ENCODE measurements at places on chromosomes 6 and 20. TPM values are rescaled to one million over a fixed set of nuclear protein-coding genes. Genes with fewer than 3 reads are reported as not detected.

The SIRT5 gene
- total RNA-seq, result 10.7 TPM

The WFDC10B gene
- total RNA-seq, result not detected

The SH3BGRL2 gene
- 0.64 TPM for total RNA-seq

GRCh38 chr6:130009146-130009545 is 9.2 kb upstream of the L3MBTL3 start:
- no peaks in the 10 kb centered on the region for H3K27me3 ChIP-seq
- no peaks in the 10 kb centered on the region for H3K36me3 ChIP-seq
- DNase-seq, result no peak
- no peak overlapping the region for H3K4me3 ChIP-seq

GRCh38 chr20:39338469-39339376 is 376.6 kb downstream of the DHX35 start:
- H3K36me3 ChIP-seq, result no peaks in the 10 kb centered on the region
- no peak for DNase-seq
- H3K4me1 ChIP-seq, result no peaks in the 10 kb centered on the region
- no peaks in the 10 kb centered on the region for H3K27me3 ChIP-seq
- H3K27ac ChIP-seq, result no peak overlapping the region
- no peak overlapping the region for H3K4me3 ChIP-seq

The AKAP7 gene
- total RNA-seq, result 4.3 TPM

- H3K4me1 ChIP-seq, result no peaks in the 10 kb centered on the region
- peaks cover 3% of the 10 kb centered on the region for H3K27me3 ChIP-seq
- DNase-seq, result no peak
- no peak overlapping the region for H3K4me3 ChIP-seq
- no peak overlapping the region for H3K27ac ChIP-seq
- no peaks in the 10 kb centered on the region for H3K36me3 ChIP-seq
Measured at GRCh38 chr20:20148779-20149178, 96.4 kb downstream of the CFAP61 start.

- DNase-seq, result no peak
- no peaks in the 10 kb centered on the region for H3K36me3 ChIP-seq
- no peak overlapping the region for H3K27ac ChIP-seq
- no peaks in the 10 kb centered on the region for H3K4me1 ChIP-seq
- peaks cover 6% of the 10 kb centered on the region for H3K27me3 ChIP-seq
- H3K4me3 ChIP-seq, result no peak overlapping the region
Measured at GRCh38 chr6:1482381-1483166, 93.2 kb downstream of the FOXF2 start.

DNA sequence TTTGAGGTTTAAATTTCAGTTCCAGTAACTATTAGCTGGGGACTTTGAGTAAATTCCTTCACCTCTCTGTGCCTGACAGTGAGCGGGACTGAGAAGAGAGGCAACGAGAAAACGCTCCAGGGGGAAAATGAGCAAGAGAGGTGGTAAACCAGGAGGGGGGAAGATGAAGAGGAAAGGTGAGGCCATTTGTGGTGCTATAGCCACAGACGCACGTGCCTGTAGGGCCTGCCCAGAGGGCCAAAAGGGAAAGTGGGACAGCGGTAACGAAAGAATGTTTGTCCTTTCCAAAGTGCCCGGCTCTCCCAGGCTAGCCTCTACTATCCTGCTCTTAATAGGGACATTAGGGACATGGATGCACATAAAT is 99.2 kb downstream of the BMP7 start:
- no peak for DNase-seq
- H3K36me3 ChIP-seq, result no peaks in the 10 kb centered on the region
- no peaks in the 10 kb centered on the region for H3K4me1 ChIP-seq

DNA sequence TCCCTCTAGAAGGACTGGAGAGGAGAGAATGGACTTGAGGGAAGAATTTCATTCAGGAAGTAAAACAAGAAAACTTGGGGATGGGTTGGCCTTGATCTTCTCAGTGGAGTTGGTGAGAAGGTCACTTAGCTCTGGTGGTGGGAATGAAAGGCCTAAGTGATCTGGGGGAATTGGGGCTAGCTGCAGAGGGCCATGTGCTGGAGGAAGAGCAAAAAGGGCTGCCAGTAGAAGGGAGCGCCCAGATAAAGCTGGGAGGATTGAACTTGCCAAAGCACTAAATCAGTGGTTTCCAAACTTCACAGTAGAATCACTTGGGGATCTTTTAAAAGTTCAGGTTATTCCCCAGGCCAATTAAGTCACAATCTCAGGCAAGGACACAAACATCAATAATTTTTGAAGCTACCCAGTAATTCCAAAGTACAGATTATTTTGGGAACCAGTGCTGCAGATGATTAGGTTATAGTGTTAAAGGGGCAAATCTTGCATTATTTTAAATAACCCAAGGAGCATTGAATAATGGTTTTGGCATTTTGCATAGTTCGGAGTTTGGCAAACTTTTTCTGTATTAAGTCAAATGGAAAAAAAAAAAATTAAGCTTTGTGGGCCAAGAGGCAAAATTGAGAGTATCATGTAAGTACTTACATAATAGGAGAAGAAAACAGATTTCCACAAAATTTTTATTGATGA is 36.5 kb upstream of the RFPL4B start:
- no peak overlapping the region for H3K27ac ChIP-seq
- H3K4me3 ChIP-seq, result no peak overlapping the region
- DNase-seq, result no peak
- no peaks in the 10 kb centered on the region for H3K36me3 ChIP-seq
- peaks cover 4% of the 10 kb centered on the region for H3K27me3 ChIP-seq

DNA sequence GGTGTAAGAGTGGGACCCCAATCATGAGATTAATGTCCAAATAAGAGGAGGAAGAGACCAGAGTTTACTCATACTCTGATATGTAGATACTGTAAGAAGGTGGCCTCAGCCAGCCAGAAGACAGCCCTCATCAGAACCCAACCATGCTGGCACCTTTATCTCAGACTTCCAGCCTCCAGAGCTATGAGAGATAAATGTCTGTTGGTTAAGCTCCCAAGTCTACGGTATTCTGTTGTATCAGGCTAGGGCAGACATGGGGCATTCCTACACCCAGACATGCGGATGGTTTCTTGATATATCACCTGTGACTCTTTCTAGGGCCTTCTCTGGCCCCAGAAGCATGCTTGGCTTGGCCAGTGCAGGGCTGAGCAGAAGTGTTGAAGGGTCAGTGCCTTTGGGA is 247.4 kb upstream of the RIN2 start:
- no peaks in the 10 kb centered on the region for H3K27me3 ChIP-seq
- no peaks in the 10 kb centered on the region for H3K4me1 ChIP-seq
- no peak overlapping the region for H3K27ac ChIP-seq
- DNase-seq, result no peak
- H3K36me3 ChIP-seq, result no peaks in the 10 kb centered on the region

GRCh38 chr20:51339721-51340450 is 202.6 kb downstream of the NFATC2 start:
- H3K27me3 ChIP-seq, result no peaks in the 10 kb centered on the region
- no peak for DNase-seq
- H3K36me3 ChIP-seq, result no peaks in the 10 kb centered on the region
- H3K4me1 ChIP-seq, result no peaks in the 10 kb centered on the region
- no peak overlapping the region for H3K4me3 ChIP-seq

DNA sequence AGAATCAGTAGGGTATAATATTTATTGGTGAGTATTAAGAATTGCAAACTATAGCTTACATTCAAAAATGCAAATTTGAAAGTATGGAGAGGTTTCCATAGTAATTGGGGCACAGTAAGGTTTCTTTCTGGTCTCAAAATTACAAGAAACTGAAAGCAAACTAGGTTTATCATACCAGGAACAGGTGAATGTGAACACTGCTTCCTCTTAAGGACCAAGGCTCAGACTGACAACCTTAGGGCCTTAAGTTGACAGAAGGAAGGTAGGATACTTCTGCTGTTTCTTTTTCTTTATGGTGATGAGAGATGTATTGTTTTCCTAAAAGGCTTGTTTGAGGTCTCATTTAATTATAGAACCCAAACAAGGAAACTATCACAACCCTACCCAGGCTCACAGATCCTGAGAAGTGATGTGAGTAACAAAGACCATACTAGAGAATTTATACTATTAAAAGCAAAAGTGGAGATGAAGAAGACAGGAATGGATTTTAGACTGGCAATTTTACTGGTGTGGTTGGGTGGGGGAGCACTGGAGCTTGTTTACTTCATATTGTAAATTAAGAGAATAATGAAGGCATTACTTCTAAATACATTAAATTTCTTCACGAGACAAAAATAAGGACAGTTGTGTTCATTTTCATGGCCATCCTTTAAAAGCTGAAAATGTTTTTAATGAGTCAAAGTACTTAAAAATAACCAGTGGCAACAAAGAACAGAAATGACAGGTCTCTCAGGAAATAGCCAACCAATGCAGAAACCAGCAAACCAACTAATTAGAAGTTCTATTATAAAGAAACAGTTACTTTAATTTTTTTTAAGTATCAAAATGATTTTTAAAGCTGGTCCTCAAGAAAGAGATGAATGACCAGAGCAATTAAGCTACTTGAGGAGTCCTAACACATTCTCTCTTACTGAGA is 21.3 kb downstream of the STAU1 start:
- no peaks in the 10 kb centered on the region for H3K27me3 ChIP-seq
- H3K27ac ChIP-seq, result no peak overlapping the region
- DNase-seq, result no peak
- H3K4me3 ChIP-seq, result no peak overlapping the region
- H3K36me3 ChIP-seq, result peaks cover 11% of the 10 kb centered on the region

- no peaks in the 10 kb centered on the region for H3K36me3 ChIP-seq
- H3K4me1 ChIP-seq, result no peaks in the 10 kb centered on the region
- DNase-seq, result no peak
- no peak overlapping the region for H3K4me3 ChIP-seq
Measured at GRCh38 chr6:83514466-83514865, 2.1 kb downstream of the PRSS35 start.

Data from CD8-positive, alpha-beta memory T cell (primary cell).